ENCODE measurements at places on chromosomes 13 and 19.
A peak's percentile ranks its signal among the peaks of the same experiment; 100 is the strongest.

GRCh38 chr19:42203700-42204099 lies 13.8 kb downstream of the DEDD2 start:
- no peak for DNase-seq

DNA sequence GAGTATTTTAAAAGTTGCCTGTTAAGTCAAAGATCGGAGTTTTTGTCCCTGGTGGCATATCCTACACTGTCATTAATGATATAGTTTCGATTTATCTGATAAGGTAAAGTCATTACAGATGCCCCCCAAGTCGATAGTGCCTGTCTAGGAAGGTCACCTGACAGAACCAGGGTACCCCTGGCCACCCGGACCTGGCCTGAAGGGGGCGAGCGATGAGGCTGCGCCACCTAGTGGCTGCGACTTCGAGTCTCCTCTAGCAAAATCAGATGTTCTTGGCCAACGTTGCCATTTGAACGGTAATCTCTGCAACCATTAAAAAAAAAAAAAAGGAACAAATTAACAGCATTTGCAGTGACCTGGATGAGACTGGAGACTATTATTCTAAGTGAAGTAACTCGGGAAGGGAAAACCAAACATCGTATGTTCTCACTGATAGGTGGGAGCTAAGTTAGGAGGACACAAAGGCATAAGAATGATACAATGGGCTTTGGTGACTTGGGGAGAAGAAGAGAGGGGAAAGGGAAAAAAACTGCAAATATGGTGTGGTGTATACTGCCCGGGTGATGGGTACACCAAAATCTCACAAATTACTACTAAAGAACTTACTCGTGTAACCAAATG lies 565.1 kb downstream of the LIG4 start:
- DNase-seq, result no peak

- DNase-seq, result no peak
These were observed 1.4 kb upstream of the RAB20 start for GRCh38 chr13:110562696-110563462.

DNA sequence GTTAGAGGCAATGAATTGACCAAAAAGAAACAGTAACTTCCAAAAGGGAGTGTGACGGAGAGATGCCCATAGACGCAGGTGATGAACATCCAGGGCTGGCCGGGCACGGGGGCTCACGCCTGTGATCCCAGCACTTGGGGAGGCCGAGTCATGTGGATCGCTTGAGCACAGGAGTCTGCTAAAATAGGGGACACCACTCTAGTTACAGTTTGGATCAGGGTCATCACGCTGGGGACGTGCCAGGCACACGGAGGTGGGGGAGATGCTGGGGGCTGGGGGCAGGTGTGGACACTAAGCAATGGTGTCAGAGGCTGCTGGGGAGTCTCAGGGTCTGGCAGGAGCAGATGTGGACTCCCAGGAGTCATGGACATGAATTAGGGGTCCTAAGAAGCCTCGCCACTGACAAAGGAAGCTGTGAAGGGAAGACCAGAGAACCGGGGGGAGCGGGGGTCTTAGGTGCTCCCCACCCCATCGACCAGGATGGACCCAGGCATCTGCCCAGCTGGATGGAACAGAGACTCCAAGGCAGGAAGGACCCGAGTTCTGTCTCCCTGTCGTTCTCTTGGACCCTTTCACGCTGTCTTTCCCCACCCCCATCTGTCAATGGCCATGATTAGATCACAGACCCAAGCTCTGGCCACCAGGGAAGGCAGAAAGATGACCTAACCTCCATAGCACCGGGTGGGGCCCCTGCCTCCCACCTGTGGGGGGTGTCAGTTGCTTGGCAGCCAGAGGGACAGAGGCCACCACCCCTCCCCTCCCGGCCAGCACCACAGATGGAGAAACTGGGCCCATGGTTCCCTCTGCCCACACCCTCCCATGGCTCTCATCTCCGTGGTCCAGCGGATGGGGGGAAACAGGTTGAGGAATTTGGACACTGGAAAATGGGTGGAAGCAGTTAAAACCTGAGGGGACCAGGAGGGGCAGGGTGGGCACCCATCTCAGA lies 19.6 kb downstream of the CCDC8 start:
- no peak for DNase-seq

- no peak for DNase-seq
These were observed 42.1 kb downstream of the TUBGCP3 start for GRCh38 chr13:112545856-112546255.

GRCh38 chr13:102591988-102592781 lies 4.6 kb upstream of the TPP2 start:
- DNase-seq, result peak; percentile 32

- DNase-seq, result no peak
These were observed 46.4 kb downstream of the CELF5 start for GRCh38 chr19:3270902-3271301.

DNA sequence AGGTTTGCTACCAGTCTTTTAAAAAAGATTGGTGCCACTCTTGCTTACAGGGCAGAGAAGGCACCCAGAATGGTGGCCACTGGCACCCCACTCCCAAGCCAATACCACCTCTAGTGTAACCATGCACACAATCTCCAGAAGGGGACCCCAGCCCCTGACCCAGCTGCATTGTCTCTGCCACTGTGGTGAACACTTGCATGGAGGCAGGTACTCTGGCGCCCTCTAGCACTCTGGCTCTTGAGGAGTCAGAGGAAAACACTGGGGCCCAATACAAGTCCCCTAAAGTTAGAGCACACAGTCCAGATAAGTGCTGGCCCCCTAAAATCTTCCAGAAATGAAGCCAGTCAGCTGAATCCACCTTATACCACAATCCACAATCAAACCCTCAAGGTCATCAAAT lies 6.0 kb downstream of the ERVV-1 start:
- DNase-seq, result no peak

GRCh38 chr13:96422002-96422401 lies 332.1 kb downstream of the HS6ST3 start:
- DNase-seq, result no peak

DNA sequence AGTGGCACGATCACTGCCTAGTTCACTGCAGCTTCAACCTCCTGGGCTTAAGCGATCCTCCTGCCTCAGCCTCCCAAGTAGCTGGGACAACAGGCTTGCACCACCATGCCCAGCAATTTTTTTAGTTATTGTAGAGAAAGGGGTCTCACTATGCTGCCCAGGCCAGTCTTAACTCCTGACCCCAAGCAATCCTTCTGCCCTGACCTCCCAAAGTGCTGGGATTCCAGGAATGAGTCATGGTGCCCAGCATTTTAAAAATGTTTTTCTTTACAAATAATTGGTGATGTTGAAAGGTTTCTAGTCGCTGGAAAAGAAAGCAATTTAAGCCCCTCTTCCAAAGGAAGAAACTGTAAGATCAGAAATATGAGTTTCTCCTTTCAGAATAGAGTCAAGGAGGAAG lies 19.4 kb downstream of the DYRK1B start:
- DNase-seq, result no peak

- no peak for DNase-seq
These were observed 76.0 kb downstream of the KCTD15 start for GRCh38 chr19:33872445-33873320.

- DNase-seq, result no peak
These were observed 872.0 kb upstream of the GPC6 start for GRCh38 chr13:92354583-92354982.

- DNase-seq, result no peak
These were observed 5.0 kb downstream of the LRRC25 start for GRCh38 chr19:18392417-18392816.

GRCh38 chr13:80737513-80737912 lies 396.6 kb upstream of the SPRY2 start:
- DNase-seq, result no peak

DNA sequence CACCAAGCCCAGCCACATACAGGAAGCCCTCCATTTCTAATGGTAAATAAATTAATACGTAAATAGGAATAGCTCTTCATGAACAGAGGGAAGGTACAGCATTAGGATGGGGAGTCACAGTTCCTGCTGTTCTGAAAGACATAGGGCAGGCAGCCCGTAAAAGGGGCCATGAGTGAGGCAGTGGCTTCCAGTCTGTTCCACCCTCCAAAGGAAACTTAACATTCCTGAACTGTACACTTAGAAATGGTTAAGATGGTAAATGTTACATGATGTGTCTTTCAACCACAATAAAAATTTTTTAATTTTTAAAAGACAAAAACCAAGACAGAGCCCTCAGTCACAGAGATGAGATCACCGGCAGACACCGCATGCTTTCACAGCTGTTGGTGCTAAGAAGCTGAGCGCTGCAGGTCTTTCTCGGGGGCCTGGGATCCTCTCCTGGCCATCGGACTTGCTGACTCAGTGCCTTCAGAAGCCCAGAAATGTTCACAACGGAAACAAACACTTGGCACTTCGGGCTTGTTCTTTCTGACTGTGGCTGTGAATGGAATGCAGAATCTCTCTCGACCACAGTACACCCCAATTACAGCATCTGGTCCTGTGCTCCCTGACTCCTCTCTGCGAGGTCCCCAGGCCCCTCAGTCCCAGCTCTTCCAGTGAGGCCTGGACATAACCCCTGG lies 36.4 kb downstream of the EPS15L1 start:
- no peak for DNase-seq

- DNase-seq, result no peak
These were observed 3.8 kb downstream of the LCP1 start for GRCh38 chr13:46178143-46178542.

DNA sequence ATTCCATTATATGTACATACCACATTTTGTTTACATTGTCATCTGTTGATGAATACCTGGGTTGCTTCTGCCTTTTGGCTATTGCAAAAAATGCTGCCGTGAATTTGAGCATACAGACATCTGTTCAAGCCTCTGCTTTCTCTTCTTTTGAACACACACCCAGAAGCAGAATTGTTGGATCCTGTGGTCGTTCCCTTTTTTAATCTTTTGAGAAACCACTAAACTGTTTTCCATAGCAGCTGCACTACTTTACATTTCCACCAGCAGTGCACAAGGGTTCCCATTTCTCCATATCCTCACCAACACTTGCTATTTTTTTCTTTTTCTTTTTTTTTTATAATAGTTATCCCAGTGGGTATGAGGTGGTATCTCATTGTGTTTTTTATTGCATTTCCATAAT lies 123.5 kb downstream of the TEX29 start:
- DNase-seq, result no peak

DNA sequence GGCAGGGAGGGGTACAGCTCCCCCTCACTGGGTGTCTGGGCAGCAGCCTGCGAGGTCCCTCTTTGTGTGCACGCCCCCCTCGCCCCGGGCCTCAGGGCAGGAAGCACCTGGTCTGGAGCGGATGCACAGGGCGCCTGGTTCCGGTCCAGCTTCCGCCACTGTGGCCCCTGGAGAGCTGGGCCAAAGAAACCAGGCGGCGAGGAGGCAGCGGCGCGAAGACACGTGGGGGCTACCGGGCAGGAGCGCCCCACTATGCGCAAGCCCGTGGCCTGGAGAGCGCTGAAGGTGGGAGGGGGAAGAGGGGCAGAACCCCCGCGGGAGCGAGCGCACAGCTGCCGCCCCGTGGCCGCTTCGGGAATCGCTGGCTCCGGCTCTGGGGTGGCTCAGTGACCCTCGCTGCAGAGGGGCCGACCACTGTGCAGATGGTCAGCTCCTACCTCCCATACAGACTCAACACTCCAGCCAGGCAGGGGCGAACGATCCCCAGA lies 1.7 kb upstream of the LYL1 start:
- DNase-seq, result peak; percentile 57

DNA sequence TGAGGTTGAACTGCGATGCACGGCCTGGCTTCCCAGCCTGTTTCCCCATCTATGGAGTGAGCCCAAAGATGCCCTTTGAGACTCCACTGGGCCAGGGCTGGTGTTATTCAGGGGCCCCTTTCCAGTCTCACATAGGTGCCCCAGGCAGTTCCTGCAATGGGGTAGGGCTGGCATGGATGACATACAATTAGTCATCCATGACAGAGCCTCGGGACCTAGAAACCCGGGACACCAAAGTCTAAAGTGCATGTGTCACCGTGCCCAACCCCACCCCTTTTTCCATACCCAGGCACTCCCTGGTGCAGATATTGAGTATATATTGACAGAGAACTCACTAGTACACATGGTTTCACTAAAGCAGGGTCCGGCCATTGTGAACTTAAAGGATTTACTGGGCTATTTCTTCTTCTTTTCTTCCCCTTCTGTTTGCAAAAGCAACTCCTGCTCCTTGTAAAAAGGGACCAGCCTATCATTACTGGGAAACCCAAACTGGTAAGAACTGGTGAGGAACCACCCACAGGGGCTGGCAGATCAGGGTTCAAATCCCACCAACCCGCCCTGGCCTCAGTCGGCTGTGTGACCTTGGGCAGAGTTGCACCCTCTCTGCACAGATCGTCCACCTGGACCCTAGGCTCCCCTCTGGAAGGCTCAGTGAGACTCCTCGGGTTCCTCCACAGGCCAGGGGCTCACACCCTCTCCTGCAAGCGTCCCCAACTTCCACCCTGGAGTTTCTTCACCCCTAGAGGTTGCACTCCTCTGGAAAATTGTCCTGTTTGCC lies 2.7 kb downstream of the B3GNT3 start:
- no peak for DNase-seq

- DNase-seq, result no peak
These were observed 25.8 kb downstream of the LACC1 start for GRCh38 chr13:43905435-43906031.

DNA sequence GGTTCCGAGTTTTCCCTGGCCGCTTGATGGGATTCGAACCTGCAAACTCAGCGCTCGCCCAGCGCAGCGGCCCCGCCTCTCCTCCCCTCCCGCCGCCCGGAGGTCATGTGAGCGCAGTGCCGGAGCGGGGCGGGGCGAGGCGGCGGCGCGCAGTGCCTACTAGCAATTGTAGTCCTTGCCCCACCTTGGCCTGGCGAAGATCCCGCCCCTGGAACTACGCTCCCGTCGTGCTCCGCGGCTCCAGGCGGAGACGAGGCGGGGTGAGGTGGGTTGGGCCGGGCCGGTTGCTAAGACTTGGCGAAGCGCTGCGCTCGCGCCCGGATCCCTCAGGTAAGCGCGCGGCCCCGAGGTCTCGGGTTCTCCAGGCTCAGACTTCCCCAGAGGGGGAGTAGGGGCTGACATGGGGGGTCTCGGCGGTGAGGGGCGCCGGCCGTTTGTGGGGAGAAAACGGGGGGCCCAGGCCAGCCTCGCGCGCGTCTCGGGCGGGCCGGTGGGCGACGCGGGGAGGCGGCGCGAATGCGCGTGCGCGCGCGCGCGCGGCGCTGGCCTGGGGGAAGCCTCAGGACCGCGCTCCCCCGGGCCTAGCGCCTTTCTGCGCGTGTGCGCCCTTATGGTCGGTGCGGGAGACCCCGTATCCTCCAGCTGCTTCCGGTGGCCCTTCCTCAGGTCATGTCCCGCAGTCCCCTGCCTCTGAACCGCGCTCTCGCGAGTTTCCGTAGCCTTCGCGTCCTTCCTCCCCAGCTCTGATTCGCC lies at the start of the genes ADAT3 and SCAMP4:
Gene ADAT3 (plus strand): TSS at position 290 of the 753 bp plus-strand sequence. CDS start 6,649 bp downstream, outside the sequence.
Gene SCAMP4 (plus strand): TSS at position 290 of the 753 bp plus-strand sequence. CDS start 9,621 bp downstream, outside the sequence.
- peak; percentile 92 for DNase-seq

DNA sequence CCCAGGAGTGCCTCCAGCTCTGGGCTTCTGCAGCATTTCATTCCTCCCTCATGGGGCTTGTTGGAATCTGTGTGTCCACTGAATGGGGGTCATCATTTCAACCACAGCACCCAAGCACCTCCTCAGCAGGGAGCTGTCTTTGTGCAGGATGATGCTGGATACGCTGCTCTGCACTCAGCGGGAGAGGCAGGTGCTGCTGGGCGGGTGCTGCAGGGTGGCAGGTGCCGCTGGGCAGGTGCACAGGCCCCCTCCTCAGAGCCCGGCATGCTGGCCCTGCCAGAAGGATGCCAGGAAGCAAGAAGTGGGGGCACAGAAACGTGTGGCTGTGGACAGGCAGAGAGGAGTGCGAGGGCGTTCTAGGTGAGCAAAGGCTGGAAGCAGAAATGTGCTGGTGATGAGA lies 121.8 kb upstream of the VSTM2B start:
- no peak for DNase-seq

GRCh38 chr19:17938092-17938845 lies 5.5 kb downstream of the CCDC124 start:
- DNase-seq, result no peak
